ENCODE measurements at places on chromosomes 7 and 10. TPM values are rescaled to one million over a fixed set of nuclear protein-coding genes. Genes with fewer than 3 reads are reported as not detected.

The CPN1 gene
- not detected for total RNA-seq

The GHRHR gene
- total RNA-seq = not detected

The LEP gene
- not detected for total RNA-seq

The ARHGEF35 gene
- total RNA-seq = 2.8 TPM

The CHN2 gene
- 0.29 TPM for total RNA-seq

The SUMF2 gene
- 259 TPM for total RNA-seq

The DENND11 gene
- 7.7 TPM for total RNA-seq

The CTAGE6 gene
- 0.66 TPM for total RNA-seq

The TMEM225B gene
- 0.50 TPM for total RNA-seq

The INA gene
- 0.99 TPM for total RNA-seq

The MICU1 gene
- 91.8 TPM for total RNA-seq

The ASB15 gene
- not detected for total RNA-seq

The MYPN gene
- total RNA-seq = 0.33 TPM

The HMX2 gene
- not detected for total RNA-seq

The CYP3A7 gene
- total RNA-seq = 0.33 TPM

The VSTM4 gene
- total RNA-seq = 8.7 TPM

The NODAL gene
- not detected for total RNA-seq

The SMKR1 gene
- total RNA-seq = not detected

The SPDYE6 gene
- total RNA-seq = 0.15 TPM

The PRPS1L1 gene
- not detected for total RNA-seq

The UNCX gene
- total RNA-seq = not detected

The SVOPL gene
- not detected for total RNA-seq

The DLX6 gene
- not detected for total RNA-seq

The OR2A7 gene
- total RNA-seq = 0.33 TPM

The TEX36 gene
- not detected for total RNA-seq

The MSMB gene
- not detected for total RNA-seq

The NOS3 gene
- 2.0 TPM for total RNA-seq

The MRPL43 gene
- 71.1 TPM for total RNA-seq

The TSPAN33 gene
- 0.15 TPM for total RNA-seq

The CLDN12 gene
- 39.1 TPM for total RNA-seq

The HMX3 gene
- not detected for total RNA-seq

The RBP3 gene
- total RNA-seq = not detected

The STARD3NL gene
- total RNA-seq = 85.4 TPM

The AKR1C8 gene
- total RNA-seq = not detected

The AGAP3 gene
- total RNA-seq = 42.0 TPM

The SPAM1 gene
- total RNA-seq = not detected

The GNG11 gene
- total RNA-seq = 18.7 TPM

The ARHGEF5 gene
- total RNA-seq = 4.5 TPM

The MMP21 gene
- not detected for total RNA-seq

The TRIM74 gene
- not detected for total RNA-seq

The ANXA8 gene
- 0.15 TPM for total RNA-seq

The PON2 gene
- 56.1 TPM for total RNA-seq

The HOXA5 gene
- 16.7 TPM for total RNA-seq

The POMZP3 gene
- 2.3 TPM for total RNA-seq

The IFIT3 gene
- 30.6 TPM for total RNA-seq

The INTS1 gene
- total RNA-seq = 67.5 TPM

The ITGA8 gene
- total RNA-seq = 5.8 TPM

The KCND2 gene
- total RNA-seq = 7.3 TPM

The APBB1IP gene
- total RNA-seq = 6.3 TPM

The FOXI2 gene
- not detected for total RNA-seq

The IL6 gene
- 2.2 TPM for total RNA-seq

The HOXA10 gene
- total RNA-seq = 0.15 TPM

The UBE3C gene
- 96.6 TPM for total RNA-seq

All from smooth muscle cell of trachea (primary cell).